ENCODE measurements at places on chromosomes 6 and 20.

DNA sequence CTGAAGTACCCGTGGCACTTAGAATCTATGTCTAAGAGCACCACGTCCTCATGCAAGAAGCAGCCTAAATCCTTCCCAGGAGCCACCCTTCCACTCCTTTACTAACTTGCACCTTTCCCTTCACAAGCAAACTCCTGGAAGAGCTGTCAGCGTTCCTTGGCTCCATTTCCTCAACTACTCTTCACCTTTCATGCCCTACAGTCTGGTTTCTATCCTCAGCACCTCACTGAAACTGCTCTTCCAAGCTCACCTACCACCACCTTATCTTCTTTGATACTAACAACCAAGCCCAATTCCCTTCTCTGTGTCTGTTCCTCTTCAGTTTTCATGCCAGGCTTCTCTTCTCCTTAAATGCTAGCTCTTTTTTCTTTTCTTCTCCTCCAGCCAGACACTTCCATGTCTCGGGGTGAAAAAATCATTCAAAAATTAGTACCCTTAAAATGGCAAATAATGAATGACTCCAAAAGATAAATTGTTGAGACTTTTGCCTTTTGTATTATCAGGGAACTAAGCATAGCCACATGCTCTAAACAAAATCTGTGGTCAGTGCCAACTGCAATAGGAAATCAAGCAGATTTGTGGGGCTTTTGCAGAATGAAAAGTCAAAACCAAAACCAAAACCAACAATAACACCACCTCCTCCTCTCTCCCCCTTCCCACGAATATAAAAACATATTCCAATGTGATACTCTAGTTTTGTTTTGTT lies 149.6 kb upstream of the KCNK16 start:
- no peak for DNase-seq

DNA sequence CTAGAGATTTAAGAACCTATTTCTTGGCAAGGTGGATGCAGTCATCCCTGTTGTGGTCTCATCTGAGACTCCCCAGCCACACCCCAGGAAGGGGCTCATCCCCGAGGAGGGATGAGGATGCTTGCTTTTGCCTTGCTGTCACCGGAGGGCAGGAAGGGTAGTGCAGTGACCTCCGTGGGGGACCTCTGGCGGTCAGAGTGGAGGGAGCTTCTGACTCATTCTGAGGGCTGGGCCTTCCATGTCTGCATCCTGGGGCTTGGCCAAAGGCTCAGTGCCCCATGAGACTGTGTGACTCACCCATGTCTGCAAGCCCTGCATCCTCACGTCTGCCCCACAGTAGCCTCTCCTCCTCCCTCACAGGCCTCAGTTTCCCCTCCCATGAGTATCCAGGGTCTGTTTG lies 38.7 kb downstream of the UQCC2 start:
- peak; percentile 83 for DNase-seq

DNA sequence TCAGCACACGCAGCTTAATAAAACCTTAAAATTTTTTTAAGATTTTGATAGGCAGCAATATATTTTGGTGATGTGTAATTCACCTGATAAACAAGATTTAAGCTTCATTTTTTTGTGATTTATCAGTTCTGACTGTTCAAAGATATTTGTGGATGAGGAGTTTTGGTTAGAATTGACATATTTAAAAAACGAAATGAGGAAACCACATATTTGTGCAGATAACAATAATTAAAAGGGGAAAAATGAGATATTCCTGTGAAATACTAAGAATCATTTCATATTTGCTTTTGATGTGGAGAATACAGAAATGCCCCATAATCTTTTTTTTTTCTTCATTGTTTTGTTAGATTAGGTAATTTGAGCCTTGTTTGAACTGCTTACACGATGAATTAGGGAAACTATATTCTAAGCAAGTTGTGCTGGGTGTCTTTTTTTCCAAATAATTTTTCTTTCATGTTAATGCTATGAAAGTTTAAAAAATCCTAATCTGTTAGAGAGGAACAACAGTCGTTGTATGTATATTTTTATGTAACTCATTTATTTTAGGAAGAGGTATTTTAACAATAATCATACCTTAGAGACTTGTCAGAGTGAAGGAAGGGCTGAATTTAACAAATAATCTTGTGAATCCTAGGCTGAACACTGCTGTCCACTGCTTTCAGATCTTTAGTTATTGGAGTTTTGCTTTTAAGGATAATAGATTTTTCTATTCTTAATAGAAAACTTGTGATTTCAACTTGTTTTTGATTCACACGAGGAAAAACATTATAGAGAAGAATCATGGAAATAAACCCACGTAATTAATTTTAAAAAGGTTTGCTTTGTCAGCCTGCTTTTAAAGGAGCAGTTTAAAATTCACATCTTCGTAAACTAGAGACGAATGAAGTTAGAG lies 4.0 kb downstream of the ARID1B start:
- no peak for DNase-seq

DNA sequence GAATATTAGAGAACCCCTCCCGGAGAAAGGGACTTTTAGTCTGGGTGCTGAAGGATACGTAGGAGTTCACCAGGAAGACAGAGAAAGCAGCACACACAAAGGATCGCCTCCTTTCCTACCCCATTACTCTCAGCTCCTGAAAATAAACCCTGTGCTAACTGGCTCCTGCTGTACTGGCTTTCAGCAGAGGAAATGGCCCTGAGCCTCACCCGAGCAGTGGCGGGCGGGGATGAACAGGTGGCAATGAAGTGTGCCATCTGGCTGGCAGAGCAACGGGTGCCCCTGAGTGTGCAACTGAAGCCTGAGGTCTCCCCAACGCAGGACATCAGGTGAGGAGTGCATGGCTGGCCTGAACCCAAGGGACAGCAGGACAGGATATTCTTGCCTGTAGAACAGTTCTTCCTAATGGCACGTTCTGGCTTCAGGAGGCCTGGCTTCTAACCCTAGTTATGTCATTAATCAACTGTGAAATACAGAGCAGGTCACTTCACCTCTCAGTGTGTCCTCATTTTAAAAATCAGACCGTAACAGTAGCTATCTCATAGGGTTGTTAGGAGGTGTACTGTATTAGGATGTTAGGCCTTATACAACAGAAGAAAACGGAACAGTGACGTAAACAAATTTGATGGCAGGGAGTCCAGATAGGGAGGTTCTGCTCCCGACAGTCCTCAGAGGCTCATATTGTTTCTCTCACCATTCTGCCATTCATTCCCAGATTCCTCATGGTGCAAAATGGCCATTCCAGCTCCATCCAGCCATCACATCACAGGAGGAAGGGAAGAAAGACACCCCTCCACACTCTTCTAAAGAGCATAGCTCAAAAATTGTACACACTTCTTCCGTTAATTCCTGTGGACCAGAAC lies 1.8 kb downstream of the RBCK1 start:
- DNase-seq: no peak

DNA sequence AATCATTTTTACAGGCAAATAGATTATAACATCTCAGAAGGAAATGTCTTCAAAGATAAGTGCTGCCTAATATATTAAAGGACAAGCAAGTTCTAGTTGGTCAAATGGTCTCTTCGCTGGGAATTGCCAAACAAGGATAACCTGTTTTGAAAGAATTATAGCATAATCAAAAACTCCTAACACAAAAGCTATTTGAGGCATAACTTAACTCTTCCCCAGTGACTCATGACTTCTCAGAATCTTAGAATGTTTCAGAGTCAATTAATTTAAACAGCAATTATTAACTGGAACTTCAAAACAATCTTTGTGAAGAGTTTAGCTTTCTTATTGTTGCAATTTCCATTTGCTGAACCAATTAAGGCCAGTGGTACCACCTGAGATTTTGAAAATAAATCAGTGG lies 126.6 kb downstream of the MTFR2 start:
- no peak for DNase-seq

Measured in ACHN (cell line).